Memory B cell (primary cell): ENCODE measurements at places on chromosomes 2 and 18.

DNA sequence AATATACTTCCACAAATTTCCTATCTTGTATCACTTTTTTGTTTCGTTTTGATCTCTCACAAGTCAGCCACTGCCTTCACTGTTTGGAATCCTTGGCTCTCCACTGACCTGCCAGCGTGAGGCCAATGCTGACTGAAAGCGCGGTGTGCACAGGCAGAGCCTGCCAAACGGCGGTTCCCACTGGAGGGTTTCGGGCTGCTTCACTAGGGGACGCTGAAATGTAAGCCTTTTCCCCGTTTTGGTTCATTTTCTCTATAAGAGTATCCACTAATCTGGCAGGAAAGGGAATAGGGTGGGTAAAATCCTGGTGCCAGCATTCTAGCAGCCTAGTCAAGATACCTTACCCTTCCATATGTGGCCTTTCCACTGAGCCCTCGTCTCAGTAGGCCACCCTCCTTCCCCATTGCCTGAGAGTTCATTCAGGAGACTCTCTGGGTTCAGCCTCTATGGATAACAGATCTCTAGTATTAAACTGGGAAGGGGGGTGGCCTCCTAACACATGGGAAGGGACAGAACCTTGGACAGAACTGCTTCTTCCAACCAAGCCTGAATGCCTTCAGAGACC lies 91.5 kb downstream of the DYM start:
- no peak overlapping the region for H3K27ac ChIP-seq
- H3K4me3 ChIP-seq, result no peak overlapping the region
- no peaks in the 10 kb centered on the region for H3K27me3 ChIP-seq

DNA sequence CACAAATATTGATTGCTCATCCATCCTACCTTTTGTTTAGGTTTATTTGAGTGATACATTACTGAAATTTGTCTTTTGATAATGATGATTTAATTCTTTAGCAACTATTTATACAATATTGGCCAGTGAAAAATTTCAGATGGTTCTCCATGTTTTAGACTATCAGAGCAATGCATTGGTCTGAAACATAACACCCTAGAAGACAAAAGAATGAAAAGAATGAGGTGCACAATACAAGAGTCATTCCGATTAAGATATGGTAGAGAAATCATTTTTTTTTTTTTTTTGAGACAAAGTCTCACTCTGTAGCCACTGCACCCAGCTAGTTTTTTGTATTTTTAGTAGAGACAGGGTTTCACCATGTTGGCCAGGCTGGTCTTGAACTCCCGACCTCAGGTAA lies 197.4 kb upstream of the FAM98A start:
- H3K36me3 ChIP-seq, result no peaks in the 10 kb centered on the region
- H3K4me1 ChIP-seq, result no peaks in the 10 kb centered on the region
- no peak overlapping the region for H3K4me3 ChIP-seq
- no peak overlapping the region for H3K27ac ChIP-seq
- H3K27me3 ChIP-seq, result peaks cover 5% of the 10 kb centered on the region
- no peak for DNase-seq

DNA sequence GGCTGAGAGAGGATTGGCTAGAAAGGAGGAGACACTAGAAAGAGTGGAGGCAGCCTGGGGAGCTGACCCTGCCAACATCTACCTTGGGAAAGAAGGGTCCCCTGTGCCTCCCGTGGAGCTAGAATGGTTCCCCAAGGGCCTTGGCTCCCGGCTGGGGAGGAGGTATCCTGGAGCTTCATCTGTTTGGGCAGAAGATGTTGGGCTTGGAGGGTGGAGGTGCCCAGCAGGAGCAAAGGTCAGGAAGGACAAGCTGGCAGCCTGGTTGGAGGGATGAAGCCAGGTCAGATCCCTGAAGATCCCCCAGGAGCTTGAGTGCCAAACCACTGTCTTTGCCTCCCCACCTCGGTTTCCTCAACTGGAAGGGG lies 2.9 kb downstream of the ATP6V1B1 start:
- no peak overlapping the region for H3K4me3 ChIP-seq
- no peaks in the 10 kb centered on the region for H3K4me1 ChIP-seq

DNA sequence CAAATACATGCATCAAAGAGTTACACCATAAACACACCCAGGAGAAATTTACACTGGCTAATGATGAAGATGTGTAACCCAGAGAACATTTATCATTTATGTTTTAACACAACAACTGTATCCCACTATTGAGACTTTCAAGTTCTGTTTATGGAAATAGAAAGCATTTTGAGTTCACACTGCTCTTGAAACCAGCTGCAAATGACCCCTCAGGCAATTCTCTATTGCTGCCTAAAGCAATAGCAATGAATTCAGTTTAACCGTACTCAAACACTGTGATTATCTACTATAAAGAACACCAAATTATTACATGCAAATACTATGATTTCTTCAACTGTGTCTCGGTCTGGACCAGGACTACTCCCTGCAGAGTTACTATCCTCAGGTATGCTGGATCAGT lies 452.7 kb upstream of the NRXN1 start:
- H3K4me3 ChIP-seq, result no peak overlapping the region
- no peak overlapping the region for H3K27ac ChIP-seq
- H3K36me3 ChIP-seq, result no peaks in the 10 kb centered on the region

DNA sequence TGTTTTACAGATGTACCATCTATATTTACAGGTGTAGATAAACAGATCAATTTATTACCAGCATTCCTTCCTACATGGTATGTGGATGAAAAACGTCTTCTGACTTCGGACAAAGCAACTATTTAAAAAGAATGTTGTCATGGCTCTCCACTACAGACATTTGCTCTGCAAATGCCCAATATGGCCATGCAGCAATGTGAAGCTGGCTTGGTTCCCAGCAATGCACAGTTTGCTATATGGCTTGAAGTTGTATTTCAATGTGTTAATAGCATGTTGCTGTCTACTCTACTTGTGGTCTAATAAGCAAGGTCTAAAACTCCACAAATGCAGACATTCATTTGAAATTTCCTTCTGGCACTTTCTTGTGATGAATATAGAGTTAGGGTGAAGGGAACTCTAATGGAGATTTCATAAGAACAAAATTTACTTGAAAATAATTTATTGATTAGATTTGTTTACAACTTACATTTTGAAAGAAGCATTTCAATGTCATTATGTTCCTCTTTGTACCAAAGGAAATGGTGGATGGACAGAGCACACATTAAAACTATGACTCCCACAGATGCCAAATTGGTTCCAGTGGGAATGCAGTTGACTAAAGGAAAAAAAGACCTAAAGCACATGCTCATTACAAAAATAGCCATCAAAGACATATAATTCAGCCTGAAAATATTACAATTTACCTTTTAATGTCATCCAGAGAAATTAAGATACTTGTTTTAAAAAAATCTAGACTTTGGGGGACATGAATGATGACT lies 234.0 kb downstream of the DYM start:
- no peak overlapping the region for H3K27ac ChIP-seq
- H3K4me3 ChIP-seq, result no peak overlapping the region
- H3K36me3 ChIP-seq, result peaks cover 18% of the 10 kb centered on the region
- H3K4me1 ChIP-seq, result no peaks in the 10 kb centered on the region
- no peaks in the 10 kb centered on the region for H3K27me3 ChIP-seq
